HFFc6 (cell line): ENCODE measurements at places on chromosomes 3 and 15. TPM values are rescaled to one million over a fixed set of nuclear protein-coding genes. Genes with fewer than 3 reads are reported as not detected.
A peak's percentile ranks its signal among the peaks of the same experiment; 100 is the strongest.

PLIN1 gene
- not detected in 3 replicates for total RNA-seq

HDDC3 gene
- 11.2 and 13.2 TPM in 2 replicates for total RNA-seq

TGM5 gene
- not detected in 3 replicates for total RNA-seq

MCF2L2 gene
- not detected in 3 replicates for total RNA-seq

WDR93 gene
- 0.12 TPM in 1 of 3 replicates, not detected in the others for total RNA-seq

PLA2G4D gene
- total RNA-seq, result not detected in 3 replicates

ZCWPW2 gene
- 0.64 to 0.94 TPM (median 0.81 TPM) in 3 replicates for total RNA-seq

GREM1 gene
- total RNA-seq, result 2,146 to 3,609 TPM (median 2,531 TPM) in 3 replicates

GRCh38 chr15:25737218-25737643 lies 125.9 kb downstream of the ATP10A start:
- no peak for DNase-seq
- H3K36me3 ChIP-seq, result peaks cover 8% of the 10 kb centered on the region
- H3K4me1 ChIP-seq, result peaks cover 35% of the 10 kb centered on the region
- peaks cover 3% of the 10 kb centered on the region; the same call in 1 of the 2 replicates for H3K27me3 ChIP-seq

GRCh38 chr15:31559786-31560185 lies 233.2 kb downstream of the KLF13 start:
- no peaks in the 10 kb centered on the region for H3K36me3 ChIP-seq
- H3K4me1 ChIP-seq, result peaks cover 26% of the 10 kb centered on the region
- no peak overlapping the region for H3K4me3 ChIP-seq
- peaks cover 28% of the 10 kb centered on the region for H3K27me3 ChIP-seq
- H3K27ac ChIP-seq, result no peak overlapping the region

DNA sequence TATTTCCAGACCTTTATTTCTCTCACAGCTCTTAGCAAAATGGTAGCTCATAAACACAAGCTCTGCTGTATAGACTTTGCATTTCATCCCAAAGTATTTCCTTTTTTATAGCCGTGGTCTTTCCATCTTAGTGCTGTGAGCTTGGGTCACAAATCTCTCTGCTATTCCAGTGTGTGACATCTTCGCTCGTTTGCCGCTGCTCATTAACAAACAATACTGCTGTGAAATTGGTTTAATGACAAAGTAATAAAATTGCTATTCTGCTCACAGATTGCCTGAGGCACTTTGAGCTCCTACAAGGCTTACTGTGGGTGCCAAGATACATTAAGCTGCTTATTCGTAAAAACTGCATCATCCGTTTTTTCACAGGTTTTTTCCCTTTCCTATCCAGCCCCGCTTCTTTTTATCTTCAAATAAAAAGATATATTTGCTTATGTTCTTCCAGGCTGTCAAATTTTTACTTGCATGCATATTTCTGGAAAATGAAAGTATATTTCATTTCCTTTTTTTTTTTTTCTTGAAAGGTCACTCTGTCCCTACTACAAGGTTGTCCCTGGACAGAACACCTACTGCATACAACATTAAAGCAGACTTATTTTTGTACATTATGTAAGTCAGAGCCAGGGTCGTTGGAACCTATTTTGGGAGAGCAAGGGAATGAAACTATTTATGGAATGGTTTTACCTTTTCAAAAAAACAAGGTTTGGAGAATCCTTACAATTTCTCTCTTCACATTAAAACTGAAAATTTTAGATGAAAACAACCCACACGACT lies 174.5 kb downstream of the MEIS2 start:
- H3K27me3 ChIP-seq, result no peaks in the 10 kb centered on the region; the same call in 1 of the 2 replicates
- peaks cover 53% of the 10 kb centered on the region for H3K36me3 ChIP-seq
- H3K27ac ChIP-seq, result no peak overlapping the region

DNA sequence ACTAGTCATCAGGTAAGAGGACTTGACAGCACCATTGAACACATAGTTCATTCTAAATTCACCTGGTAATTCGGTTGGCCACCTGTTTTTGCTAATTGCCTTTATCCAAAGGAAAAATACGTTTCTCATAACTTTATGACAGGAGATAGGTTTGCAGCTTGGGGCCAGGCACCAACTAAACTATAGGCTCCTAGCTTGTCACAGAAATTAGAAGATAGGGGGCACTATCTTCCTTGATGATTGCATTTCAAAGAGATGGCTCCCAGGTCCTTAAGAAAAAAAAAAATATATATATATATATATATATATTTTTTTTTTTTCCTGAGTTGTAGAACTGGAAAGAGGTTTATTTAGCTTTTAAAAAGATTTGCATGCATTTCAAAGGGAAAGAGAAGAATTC lies 563.6 kb downstream of the NAALADL2 start:
- DNase-seq, result no peak
- no peaks in the 10 kb centered on the region for H3K27me3 ChIP-seq
- H3K36me3 ChIP-seq, result peaks cover 8% of the 10 kb centered on the region; the same call in 1 of the 2 replicates

DNA sequence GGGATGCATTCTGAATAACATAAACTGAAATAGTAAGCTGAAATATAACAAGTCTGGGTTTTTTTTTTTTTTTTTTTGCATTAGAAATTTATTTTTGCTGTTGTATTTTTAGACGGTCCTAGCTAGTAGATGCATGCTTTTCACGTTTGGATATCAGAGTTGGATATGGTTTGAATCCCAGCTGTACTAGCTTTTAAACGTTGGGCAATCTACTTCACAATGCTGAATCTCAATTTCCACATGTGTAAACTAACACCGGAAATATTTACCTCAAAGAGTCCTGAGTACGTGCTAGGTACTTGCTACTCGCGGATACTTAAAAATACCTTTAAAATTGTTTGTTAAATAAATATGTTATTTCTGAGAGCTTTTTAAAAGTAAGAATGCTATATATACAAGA lies 139.8 kb downstream of the BBX start:
- H3K4me1 ChIP-seq, result peaks cover 78% of the 10 kb centered on the region
- no peaks in the 10 kb centered on the region for H3K27me3 ChIP-seq
- H3K36me3 ChIP-seq, result no peaks in the 10 kb centered on the region
- peak overlapping the region; percentile 85 for H3K27ac ChIP-seq
- peak overlapping the region; percentile 79 for H3K4me3 ChIP-seq

- H3K27me3 ChIP-seq, result no peaks in the 10 kb centered on the region; the same call in none of the 2 replicates
- peaks cover 18% of the 10 kb centered on the region for H3K4me1 ChIP-seq
- H3K4me3 ChIP-seq, result no peak overlapping the region; the same call in 1 of the 2 replicates
- DNase-seq, result no peak
Observed at GRCh38 chr3:129317014-129317771, 38.5 kb downstream of the HMCES start.

- peaks cover 6% of the 10 kb centered on the region for H3K4me1 ChIP-seq
- DNase-seq, result no peak
- no peak overlapping the region for H3K4me3 ChIP-seq
- no peak overlapping the region for H3K27ac ChIP-seq
- no peaks in the 10 kb centered on the region for H3K27me3 ChIP-seq
Observed at GRCh38 chr3:132469326-132469725, 52.0 kb downstream of the DNAJC13 start.

GRCh38 chr3:121852256-121852655 lies 17.2 kb downstream of the EAF2 start:
- no peak overlapping the region for H3K27ac ChIP-seq
- no peaks in the 10 kb centered on the region for H3K27me3 ChIP-seq
- no peaks in the 10 kb centered on the region for H3K36me3 ChIP-seq
- no peak overlapping the region for H3K4me3 ChIP-seq

- H3K4me3 ChIP-seq, result peak overlapping the region; percentile 84
- peak; percentile 97 for DNase-seq
- H3K36me3 ChIP-seq, result peaks cover 13% of the 10 kb centered on the region
- peak overlapping the region; percentile 100 for H3K27ac ChIP-seq
Observed at GRCh38 chr15:34810443-34811129, 15.2 kb upstream of the ACTC1 start.

GRCh38 chr3:31495971-31496665 lies 36.6 kb upstream of the STT3B start:
- DNase-seq, result no peak
- peaks cover 12% of the 10 kb centered on the region for H3K27me3 ChIP-seq
- no peak overlapping the region for H3K4me3 ChIP-seq
- H3K27ac ChIP-seq, result no peak overlapping the region

DNA sequence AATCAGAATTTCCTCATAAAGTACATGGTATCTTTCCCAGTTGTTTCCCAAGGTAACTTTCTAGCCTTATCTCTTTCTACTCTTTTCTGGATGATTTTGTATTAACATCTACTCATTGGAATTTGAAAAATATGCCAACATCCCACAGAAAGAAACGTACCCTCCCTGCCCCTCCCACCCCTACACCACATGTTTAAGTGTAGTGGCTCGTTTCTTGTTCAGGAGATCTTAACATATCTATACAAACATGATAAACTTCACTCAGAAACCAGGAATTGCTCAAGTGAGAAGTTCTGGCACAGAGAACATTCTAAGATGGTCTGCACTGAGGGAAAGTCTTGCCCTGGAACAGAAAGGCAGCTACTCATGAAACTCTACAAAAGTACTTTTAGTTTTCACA lies 404.7 kb downstream of the SOX2 start:
- no peak overlapping the region for H3K4me3 ChIP-seq
- H3K27ac ChIP-seq, result no peak overlapping the region
- DNase-seq, result no peak
- H3K27me3 ChIP-seq, result no peaks in the 10 kb centered on the region
- H3K36me3 ChIP-seq, result no peaks in the 10 kb centered on the region
- no peaks in the 10 kb centered on the region for H3K4me1 ChIP-seq

GRCh38 chr15:61827131-61827530 lies 233.1 kb downstream of the VPS13C start:
- peaks cover 6% of the 10 kb centered on the region for H3K27me3 ChIP-seq
- H3K4me3 ChIP-seq, result no peak overlapping the region
- DNase-seq, result no peak
- H3K4me1 ChIP-seq, result no peaks in the 10 kb centered on the region

DNA sequence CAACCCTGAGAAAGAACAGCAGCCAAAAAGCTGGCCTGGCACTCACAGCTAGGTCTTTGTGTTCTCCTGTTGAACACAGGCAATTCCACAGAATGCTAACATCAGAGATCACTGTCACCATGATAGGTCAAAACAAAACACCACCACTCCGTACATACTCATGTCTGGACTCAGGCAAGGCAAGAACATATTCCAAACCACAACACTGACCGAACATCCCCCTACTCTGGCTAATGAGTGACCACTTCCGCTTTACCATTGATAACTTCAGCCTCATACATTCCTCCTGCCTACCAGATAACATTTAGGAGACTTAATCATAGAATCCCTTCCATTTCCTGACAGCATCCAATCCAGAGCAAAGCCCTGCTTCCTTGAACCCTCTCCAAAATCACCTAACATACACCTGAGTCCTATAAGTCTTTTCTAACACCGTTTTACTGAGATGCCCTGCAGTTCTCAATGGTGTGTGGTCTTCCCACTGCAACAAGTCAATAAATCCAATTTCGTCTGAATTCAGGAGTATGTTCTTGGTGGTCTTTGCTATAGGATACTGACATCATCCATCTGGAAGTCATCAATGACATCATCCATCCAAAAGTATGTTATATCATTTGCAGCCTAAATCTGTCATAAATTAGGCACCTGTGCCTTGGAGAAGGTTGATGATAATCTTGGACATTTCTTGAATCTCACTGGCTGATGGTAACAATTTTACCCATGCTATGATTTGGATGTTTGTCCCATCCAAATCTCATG lies 23.7 kb downstream of the RIOX2 start:
- DNase-seq, result no peak
- H3K36me3 ChIP-seq, result peaks cover 56% of the 10 kb centered on the region
- peaks cover 18% of the 10 kb centered on the region for H3K4me1 ChIP-seq
- no peak overlapping the region; the same call in 1 of the 2 replicates for H3K4me3 ChIP-seq
- no peak overlapping the region; the same call in 1 of the 2 replicates for H3K27ac ChIP-seq
- H3K27me3 ChIP-seq, result no peaks in the 10 kb centered on the region

DNA sequence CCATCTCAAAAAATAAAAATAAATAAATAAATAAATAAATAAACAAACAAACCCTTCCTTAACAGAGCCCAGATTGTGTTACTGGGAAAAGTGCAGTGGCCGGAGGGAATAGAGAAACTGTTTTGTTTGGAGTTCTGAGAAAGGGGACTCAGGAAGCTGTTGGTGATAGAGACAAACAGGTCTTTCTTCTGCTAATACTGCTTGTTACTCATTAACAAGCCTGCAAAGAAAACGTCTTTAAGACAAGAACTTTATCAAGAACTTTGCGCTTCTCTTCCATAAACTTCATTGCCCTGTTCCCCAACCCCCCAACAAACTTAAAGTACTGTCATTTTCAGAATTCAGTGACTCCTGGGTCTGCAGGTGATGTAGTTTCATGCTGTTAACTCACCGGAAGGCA lies 68.8 kb upstream of the GSK3B start:
- H3K4me1 ChIP-seq, result peaks cover 54% of the 10 kb centered on the region
- no peak for DNase-seq
- no peaks in the 10 kb centered on the region; the same call in 1 of the 2 replicates for H3K27me3 ChIP-seq
- no peak overlapping the region for H3K4me3 ChIP-seq
- peaks cover 4% of the 10 kb centered on the region; the same call in 1 of the 2 replicates for H3K36me3 ChIP-seq
- no peak overlapping the region for H3K27ac ChIP-seq
